ENCODE measurements at places on chromosomes 3 and 15.

GRCh38 chr15:27398631-27399161 lies 427.7 kb downstream of the GABRG3 start:
- H3K27me3 ChIP-seq = no peaks in the 10 kb centered on the region
- H3K4me1 ChIP-seq = no peaks in the 10 kb centered on the region
- DNase-seq = no peak
- H3K36me3 ChIP-seq = no peaks in the 10 kb centered on the region

DNA sequence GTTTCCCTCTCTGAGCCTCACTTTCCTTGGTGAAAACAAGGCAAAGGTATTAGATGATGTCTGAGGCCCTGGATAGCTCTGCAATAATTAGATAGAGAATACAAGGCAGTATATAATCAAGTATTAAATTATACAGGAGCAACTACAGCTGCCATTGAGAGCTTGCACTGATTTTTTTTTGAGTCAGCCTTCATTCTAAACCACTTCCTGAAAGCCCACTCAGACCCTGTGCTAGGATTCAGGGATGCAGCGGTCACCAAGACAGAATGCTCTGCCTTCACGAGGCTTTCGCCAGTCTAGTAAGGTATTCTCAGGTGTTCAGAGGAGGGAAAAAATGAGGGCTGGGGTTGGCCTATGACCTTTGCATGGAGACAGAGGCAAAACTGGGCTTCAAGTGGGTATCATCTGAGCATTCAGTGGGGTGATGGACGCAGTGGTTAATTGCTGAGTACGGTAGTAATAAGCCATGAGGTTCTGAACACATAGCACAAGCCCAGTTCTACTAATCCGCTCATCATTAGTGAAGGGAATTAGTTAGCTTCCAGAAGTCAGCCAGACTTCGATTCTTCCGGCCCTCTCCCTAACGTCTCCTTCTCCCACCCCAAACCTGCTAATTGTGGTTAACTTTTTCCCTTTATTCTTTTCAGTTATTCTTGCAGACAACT lies 3.6 kb downstream of the VGLL4 start:
- H3K4me3 ChIP-seq = peak overlapping the region; percentile 71
- H3K4me1 ChIP-seq = peaks cover 48% of the 10 kb centered on the region
- no peaks in the 10 kb centered on the region for H3K27me3 ChIP-seq
- no peak for DNase-seq
- H3K27ac ChIP-seq = peak overlapping the region; percentile 70

GRCh38 chr15:63022663-63023062 lies 19.9 kb upstream of the TPM1 start:
- no peak overlapping the region for H3K4me3 ChIP-seq
- DNase-seq = no peak
- H3K27ac ChIP-seq = peak overlapping the region; percentile 34

DNA sequence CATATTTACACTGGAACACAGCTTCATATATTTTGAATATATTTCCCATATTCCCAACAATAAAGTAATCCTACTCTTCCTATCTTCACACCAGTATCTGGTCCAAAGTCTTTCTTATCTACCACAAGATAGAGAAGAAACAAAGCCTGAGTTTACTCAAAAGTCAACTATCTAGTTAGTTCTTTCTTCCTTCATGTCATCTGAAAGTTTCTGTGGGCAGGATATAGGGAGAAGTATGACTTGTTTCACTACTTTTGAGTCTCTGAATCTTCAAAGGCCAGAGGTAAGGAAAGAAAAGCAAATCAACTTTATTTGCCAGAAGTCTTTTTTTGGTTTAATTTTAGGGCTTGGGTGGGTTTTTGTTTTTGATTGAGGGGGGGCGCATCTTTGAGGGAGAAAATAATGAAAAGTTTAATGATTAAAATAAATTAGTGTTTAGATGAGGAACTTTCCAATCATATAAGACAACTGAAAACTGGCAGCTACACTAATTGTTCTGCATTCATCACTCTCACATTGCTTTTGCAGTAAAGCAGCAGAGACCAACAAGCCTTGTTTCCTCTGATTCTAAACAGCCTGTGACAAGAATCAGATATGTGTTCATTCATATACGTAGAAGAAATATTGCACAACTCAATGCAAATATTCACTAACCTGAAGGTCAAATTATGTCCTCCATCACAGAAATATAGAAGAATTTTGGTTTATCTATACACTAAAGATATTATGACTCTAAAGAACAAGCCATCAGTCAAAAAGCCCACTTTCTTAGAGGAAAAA lies 421.4 kb downstream of the SHQ1 start:
- H3K27ac ChIP-seq = peak overlapping the region; percentile 66
- H3K36me3 ChIP-seq = peaks cover 2% of the 10 kb centered on the region

DNA sequence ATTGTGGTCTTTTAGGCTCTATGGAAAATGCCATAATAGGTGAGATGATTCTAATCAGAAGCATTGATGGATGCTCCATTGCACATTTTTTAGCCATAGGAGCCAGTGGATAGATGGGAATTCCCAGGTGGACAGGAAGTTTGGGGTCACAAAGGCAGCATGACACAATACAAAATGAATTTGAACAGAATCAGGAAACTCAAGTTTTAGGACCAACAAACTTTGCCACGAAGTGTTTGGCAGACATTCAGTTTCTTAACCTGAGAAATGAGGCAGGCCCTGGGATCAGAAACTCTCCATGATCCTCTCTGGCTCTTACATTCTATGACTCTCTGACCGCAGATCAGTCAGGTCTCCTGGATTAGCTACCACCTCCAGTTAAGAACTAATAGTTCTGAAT lies 275.4 kb downstream of the TIGIT start:
- H3K4me3 ChIP-seq = no peak overlapping the region
- H3K36me3 ChIP-seq = no peaks in the 10 kb centered on the region
- no peak overlapping the region for H3K27ac ChIP-seq
- peaks cover 8% of the 10 kb centered on the region for H3K4me1 ChIP-seq
- no peaks in the 10 kb centered on the region for H3K27me3 ChIP-seq

DNA sequence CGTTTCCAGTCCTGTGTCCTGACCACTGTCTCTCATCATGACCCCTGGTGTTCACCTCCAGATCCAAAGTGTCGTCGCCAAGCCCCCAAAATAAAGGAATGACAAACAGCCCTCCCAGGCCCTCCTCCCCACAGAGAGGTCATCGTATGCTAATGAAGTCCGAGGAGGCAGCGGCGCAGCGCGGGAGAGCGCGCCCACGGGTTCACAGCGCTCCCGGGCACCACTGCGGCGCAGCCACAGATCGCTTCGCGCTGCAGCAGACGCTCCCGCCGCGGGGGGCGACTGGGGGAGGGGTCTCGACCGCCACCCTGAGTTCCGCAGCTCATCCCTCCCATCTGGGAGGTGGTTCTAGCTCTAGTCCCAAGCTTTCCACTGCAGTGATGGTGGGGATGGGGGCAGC lies 1.3 kb downstream of the DGKG start:
- H3K4me1 ChIP-seq = peaks cover 14% of the 10 kb centered on the region
- peak overlapping the region; percentile 50 for H3K4me3 ChIP-seq
- DNase-seq = no peak
- H3K27ac ChIP-seq = no peak overlapping the region
- peaks cover 73% of the 10 kb centered on the region for H3K27me3 ChIP-seq

GRCh38 chr3:189298469-189299375 lies 127.0 kb downstream of the TPRG1 start:
- H3K4me1 ChIP-seq = peaks cover 2% of the 10 kb centered on the region
- no peaks in the 10 kb centered on the region for H3K36me3 ChIP-seq
- peaks cover 2% of the 10 kb centered on the region for H3K27me3 ChIP-seq
- no peak overlapping the region for H3K27ac ChIP-seq
- no peak overlapping the region for H3K4me3 ChIP-seq
- DNase-seq = no peak

DNA sequence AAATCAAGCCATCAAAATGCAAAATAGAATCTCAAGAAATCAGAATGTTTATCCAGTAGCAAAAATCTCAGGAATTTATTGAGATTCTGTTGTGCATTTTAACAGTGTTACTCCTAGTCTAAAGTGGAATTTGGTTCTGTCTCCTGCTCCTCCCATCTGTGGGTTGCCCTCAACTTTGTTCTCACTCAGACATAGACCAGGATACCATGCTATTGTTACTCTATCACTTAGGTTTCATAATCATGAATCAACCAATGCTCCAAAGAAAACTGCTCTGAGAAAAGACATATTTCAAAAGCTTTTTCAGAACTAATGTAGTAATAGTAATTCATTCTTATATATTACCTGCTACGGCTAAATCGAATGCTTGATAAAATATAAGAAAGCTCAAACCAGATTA lies 274.7 kb downstream of the RBMS3 start:
- no peaks in the 10 kb centered on the region for H3K4me1 ChIP-seq
- no peaks in the 10 kb centered on the region for H3K27me3 ChIP-seq
- H3K36me3 ChIP-seq = no peaks in the 10 kb centered on the region
- DNase-seq = no peak
- H3K27ac ChIP-seq = no peak overlapping the region
- H3K4me3 ChIP-seq = no peak overlapping the region

- no peak overlapping the region for H3K27ac ChIP-seq
- no peak overlapping the region for H3K4me3 ChIP-seq
- no peaks in the 10 kb centered on the region for H3K4me1 ChIP-seq
Measured at GRCh38 chr3:148884261-148884660, 19.2 kb downstream of the CPA3 start.

All from T-helper 17 cell (primary cell).